ENCODE measurements at places on chromosomes 7 and 10. TPM values are rescaled to one million over a fixed set of nuclear protein-coding genes. Genes with fewer than 3 reads are reported as not detected.

DNA sequence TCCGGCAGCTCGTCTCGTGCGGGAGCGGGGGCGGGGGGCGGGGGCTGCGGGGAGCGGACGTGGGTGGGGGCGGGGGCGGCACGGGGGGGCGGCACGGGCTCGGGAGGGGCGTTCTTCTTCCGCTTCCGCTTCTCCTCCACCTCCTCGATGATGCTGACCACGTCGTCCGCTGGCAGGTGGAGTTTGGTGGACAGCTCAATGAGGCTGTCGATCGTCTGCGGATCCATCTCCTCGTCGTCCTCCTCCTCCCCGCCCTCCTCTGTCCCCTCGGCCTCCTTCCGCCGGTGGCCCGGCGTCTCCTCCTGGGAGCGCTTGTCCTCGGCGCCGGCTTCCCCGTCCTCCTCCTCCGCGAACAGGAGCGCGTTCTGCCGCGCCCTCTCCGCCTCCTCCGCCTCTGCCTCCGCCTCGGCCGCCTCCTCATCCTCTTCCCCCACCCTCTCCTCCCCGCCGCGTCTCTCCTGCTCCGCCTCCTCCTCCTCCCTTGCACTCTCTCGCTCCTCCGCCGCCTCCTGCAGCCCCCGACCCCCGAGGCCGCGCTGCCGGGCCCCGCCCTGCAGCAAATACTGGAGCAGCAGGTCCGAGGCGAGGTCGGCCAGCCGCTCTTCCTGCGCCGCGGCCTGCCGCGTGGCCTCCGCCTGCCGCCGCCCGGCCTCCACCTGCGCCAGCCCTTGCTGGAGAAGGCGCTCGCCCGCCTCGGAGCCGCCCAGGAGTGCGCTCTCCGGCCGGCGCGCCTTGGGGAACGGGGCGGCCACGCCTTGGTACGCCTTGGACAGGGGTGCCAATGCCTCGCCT is 1.9 kb downstream of the VGF start:
- peaks cover 12% of the 10 kb centered on the region for H3K36me3 ChIP-seq
- peaks cover 37% of the 10 kb centered on the region for H3K4me1 ChIP-seq
- peaks cover 47% of the 10 kb centered on the region for H3K27me3 ChIP-seq
- H3K27ac ChIP-seq = no peak overlapping the region
- peak; percentile 42 for DNase-seq

- H3K27ac ChIP-seq = no peak overlapping the region
- H3K27me3 ChIP-seq = peaks cover 17% of the 10 kb centered on the region
- no peaks in the 10 kb centered on the region for H3K36me3 ChIP-seq
- H3K4me3 ChIP-seq = no peak overlapping the region
These were observed 222.8 kb upstream of the PRKCQ start for GRCh38 chr10:6802759-6803426.

- peak overlapping the region; percentile 89 for H3K27ac ChIP-seq
- peaks cover 67% of the 10 kb centered on the region for H3K4me1 ChIP-seq
- H3K27me3 ChIP-seq = no peaks in the 10 kb centered on the region
- peak overlapping the region; percentile 45 for H3K4me3 ChIP-seq
- DNase-seq = no peak
These were observed 121.8 kb downstream of the SGMS1 start for GRCh38 chr10:50501924-50502452.

DNA sequence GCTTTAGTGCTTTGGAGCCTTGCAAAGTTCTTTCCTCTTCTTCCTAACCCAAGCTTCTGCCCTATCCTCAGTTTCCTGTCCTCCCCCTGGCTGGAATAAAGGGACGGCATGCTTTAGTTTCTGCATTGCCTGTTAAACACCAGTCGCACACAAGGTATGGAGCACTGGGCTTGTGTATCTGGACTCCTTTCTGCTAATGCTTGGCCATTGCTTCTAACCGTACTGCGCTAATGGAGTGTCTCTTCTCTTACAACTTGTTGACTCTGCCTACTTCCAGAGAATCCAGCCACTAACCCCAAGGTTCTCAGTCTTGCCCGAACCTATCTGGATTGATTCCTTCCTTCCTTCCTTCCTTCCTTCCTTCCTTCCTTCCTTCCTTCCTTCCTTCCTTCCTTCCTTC is 120.6 kb downstream of the REEP3 start:
- H3K4me3 ChIP-seq = no peak overlapping the region
- H3K27me3 ChIP-seq = no peaks in the 10 kb centered on the region
- H3K27ac ChIP-seq = no peak overlapping the region
- no peak for DNase-seq
- H3K36me3 ChIP-seq = no peaks in the 10 kb centered on the region

DNA sequence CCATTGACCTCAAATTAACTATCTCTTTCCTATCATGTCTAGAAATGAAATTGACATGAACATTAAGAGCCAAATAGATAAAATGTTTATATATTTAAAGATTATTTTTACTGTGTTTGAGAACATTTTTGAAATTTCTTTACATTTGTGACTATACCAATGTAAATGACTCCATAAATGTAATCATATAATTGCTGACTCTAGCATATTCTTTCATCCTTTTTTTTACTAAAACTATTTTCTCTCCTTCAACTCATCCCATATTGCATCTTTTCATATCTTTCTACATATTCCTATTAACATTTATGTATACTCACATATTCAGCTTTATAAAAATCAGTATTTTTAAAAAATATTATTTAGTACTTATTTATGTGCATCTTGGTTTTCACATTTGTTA is 16.9 kb downstream of the TMEM106B start:
- no peak overlapping the region for H3K27ac ChIP-seq
- H3K36me3 ChIP-seq = peaks cover 33% of the 10 kb centered on the region
- H3K4me3 ChIP-seq = no peak overlapping the region
- H3K4me1 ChIP-seq = peaks cover 23% of the 10 kb centered on the region
- DNase-seq = no peak

- no peak overlapping the region for H3K4me3 ChIP-seq
- H3K4me1 ChIP-seq = no peaks in the 10 kb centered on the region
- no peak for DNase-seq
- H3K36me3 ChIP-seq = no peaks in the 10 kb centered on the region
- no peak overlapping the region for H3K27ac ChIP-seq
- H3K27me3 ChIP-seq = peaks cover 6% of the 10 kb centered on the region
These were observed 99.6 kb downstream of the ST8SIA6 start for GRCh38 chr10:17354781-17355180.

DNA sequence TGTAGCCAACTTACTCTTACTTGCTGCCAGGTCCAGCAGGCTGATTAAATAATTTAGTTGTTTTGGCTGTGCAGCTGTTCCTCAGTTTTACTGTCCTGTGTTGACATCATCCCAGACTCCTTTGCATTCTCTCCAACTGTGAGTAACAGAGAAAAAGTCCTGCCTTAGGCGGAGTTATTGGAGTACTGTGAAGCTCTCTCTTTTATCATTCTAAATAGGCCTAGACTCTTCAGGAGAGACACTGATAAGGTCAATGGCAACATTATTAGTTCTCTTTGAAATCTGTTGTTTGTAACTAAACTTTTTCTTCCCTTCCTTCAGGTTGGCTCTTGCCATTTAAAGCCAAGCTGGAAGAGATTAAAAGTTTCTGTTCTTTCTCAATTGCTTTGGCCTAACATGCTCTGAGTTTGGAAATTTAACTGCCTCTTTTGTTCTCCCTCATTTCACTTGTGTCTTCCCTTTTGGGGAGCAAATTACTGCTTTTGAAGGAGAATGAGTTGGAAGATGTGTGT is 215.7 kb upstream of the CSTF2T start:
- no peak overlapping the region for H3K27ac ChIP-seq
- H3K27me3 ChIP-seq = peaks cover under 1% of the 10 kb centered on the region
- H3K4me3 ChIP-seq = no peak overlapping the region
- H3K4me1 ChIP-seq = no peaks in the 10 kb centered on the region
- DNase-seq = no peak

DNA sequence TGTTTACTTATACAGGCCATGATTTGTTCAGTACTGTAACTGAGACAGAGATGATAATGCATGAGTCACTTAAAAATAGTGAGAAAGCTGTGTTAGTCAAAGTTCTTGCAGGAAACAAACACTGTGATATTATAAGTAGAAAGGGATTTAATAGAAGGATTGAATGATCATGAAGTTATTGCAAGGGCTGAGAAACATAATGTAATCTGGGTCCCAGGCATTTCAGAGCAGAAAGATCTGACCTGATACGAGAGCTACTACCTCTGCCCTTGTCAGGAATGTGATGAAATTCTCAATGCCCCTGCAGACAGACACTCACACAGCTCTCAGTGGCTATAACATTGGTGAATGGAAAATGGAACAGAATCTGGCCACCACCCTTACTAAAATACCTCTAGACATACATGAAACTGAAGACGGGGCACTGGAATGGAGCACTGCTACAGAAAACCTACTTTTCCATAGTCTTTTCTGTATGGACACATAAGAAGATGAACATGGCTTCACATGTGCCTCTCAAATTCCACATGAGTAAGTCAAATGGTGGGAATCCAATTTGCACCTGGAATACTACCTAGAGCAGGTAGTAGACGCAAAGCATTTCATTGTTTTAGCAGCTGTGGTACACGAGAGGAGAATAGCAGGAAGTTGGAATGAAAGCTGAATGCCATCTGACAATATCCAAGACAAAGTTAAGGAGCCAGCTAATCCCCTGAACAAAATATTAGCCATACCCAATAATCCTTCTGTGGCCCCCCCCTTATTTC is 19.1 kb upstream of the VWDE start:
- no peak for DNase-seq
- H3K27me3 ChIP-seq = peaks cover 8% of the 10 kb centered on the region
- no peak overlapping the region for H3K4me3 ChIP-seq
- H3K36me3 ChIP-seq = no peaks in the 10 kb centered on the region
- no peaks in the 10 kb centered on the region for H3K4me1 ChIP-seq

The STAG3 gene
- 25.0 TPM for total RNA-seq

The IDI2 gene
- total RNA-seq = not detected

The AGFG2 gene
- 124 TPM for total RNA-seq

DNA sequence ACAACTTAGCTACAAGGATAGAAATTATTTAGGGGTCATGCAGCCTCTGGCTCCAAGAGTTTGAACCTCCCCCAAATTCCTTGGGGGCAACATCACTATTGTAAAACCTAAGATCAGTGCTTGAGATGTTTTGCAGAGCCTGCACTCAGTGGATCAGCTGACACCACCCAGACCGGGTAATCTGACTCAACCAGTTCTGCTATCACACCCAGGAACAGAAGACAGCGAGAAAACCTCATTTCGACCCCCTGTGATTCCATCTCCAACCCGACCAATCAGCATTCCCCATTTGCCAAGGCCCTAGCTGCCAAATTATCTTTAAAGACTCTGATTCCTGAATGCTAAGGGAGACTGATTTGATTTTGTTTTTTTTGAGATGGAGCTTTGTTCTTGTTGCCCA is 5.2 kb downstream of the TACR2 start:
- peaks cover 24% of the 10 kb centered on the region for H3K4me1 ChIP-seq
- no peak overlapping the region for H3K4me3 ChIP-seq
- DNase-seq = no peak
- H3K27me3 ChIP-seq = no peaks in the 10 kb centered on the region
- H3K36me3 ChIP-seq = no peaks in the 10 kb centered on the region
- H3K27ac ChIP-seq = no peak overlapping the region

DNA sequence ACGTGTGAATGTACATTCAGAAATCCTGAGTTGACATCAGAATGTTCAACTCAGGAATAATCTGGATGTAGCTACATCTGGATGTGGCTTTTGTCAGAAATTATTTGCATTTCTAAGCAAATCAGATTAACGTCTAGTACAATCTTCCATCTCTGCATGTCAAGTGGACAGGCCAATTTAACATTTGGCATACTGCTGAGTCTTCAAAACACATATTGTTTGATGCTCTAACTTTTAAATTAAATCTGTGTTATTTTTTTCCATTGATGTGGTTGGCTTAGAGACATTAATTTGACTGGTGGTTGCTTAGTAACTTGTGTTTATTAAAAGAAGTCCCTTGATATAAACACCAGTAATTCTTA is 3.4 kb downstream of the STAMBPL1 start:
- H3K4me3 ChIP-seq = peak overlapping the region; percentile 98
- peaks cover 82% of the 10 kb centered on the region for H3K4me1 ChIP-seq
- no peak for DNase-seq
- no peaks in the 10 kb centered on the region for H3K27me3 ChIP-seq
- peaks cover 30% of the 10 kb centered on the region for H3K36me3 ChIP-seq

The ACHE gene
- total RNA-seq = 0.17 TPM

DNA sequence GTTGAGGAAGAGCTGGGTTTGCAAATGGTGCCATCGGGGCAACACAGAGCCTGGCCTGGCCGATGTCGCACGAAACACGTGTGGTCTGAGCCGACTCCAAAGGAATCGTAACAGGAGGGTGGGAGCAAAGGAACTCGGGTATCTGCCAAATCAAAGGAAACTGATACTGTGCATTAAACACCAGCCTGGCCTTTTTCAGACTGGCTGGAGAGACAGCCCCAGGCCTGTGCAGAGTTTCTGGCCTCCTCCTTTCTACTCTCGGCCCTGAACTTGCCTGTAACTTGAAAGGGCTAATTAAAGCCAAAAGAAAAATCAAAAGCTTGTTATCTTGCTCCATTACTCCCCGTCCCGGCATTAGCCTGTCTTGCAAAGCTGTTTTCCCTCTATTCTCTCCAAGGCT is 71.4 kb downstream of the PLXNA4 start:
- peaks cover 12% of the 10 kb centered on the region for H3K27me3 ChIP-seq
- no peak overlapping the region for H3K27ac ChIP-seq
- H3K4me1 ChIP-seq = peaks cover 13% of the 10 kb centered on the region

The KEL gene
- total RNA-seq = not detected

The TMEM236 gene
- 0.05 TPM for total RNA-seq

DNA sequence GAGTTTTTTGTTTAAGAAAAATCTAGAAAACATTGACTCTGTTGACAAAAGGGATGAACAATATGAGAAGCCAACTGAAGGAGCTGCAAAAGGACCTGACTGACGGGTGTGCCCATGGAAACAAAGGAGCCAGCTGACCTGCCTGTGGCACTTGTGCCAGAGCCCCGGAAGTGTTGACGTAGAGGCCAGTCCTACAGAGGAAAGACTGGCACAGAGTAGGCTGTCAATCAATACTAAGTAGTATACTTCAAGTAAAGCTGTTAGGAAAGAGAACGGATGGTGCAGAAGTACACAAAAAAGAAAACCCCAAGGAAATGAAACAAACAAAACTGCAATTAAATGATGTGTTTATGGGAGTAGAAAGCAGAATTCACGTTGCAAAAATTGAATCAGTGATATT is 19.0 kb upstream of the ABI1 start:
- DNase-seq = no peak
- H3K27me3 ChIP-seq = peaks cover 17% of the 10 kb centered on the region
- H3K4me3 ChIP-seq = no peak overlapping the region
- no peaks in the 10 kb centered on the region for H3K36me3 ChIP-seq
- peaks cover 6% of the 10 kb centered on the region for H3K4me1 ChIP-seq

The PPP1R17 gene
- not detected for total RNA-seq

The MYH16 gene
- not detected for total RNA-seq

The RNF32 gene
- 2.2 TPM for total RNA-seq

- H3K27ac ChIP-seq = no peak overlapping the region
- H3K4me3 ChIP-seq = no peak overlapping the region
- no peaks in the 10 kb centered on the region for H3K36me3 ChIP-seq
These were observed 31.9 kb downstream of the BEND7 start for GRCh38 chr10:13496931-13497330.

- no peaks in the 10 kb centered on the region for H3K36me3 ChIP-seq
- no peaks in the 10 kb centered on the region for H3K4me1 ChIP-seq
- DNase-seq = no peak
- H3K27ac ChIP-seq = no peak overlapping the region
- H3K27me3 ChIP-seq = peaks cover 13% of the 10 kb centered on the region
These were observed 64.2 kb upstream of the RAPGEF5 start for GRCh38 chr7:22420973-22421635.

The LOXL4 gene
- not detected for total RNA-seq

The ARHGAP19 gene
- total RNA-seq = 27.8 TPM

Measured in activated T-helper 1 cell treated with anti-CD3 and anti-CD28 coated beads, Interleukin-12 subunit alpha, Interleukin-12 subunit beta, Interleukin-2, Interleukin-4 antibody, amounts not matched to agents 30 ng/mL and 10 ng/mL and 1 ng/mL, durations not matched to agents 14 hours and 24 hours and 36 hours (primary cell).